ENCODE measurements at places on chromosomes 2 and 18.

DNA sequence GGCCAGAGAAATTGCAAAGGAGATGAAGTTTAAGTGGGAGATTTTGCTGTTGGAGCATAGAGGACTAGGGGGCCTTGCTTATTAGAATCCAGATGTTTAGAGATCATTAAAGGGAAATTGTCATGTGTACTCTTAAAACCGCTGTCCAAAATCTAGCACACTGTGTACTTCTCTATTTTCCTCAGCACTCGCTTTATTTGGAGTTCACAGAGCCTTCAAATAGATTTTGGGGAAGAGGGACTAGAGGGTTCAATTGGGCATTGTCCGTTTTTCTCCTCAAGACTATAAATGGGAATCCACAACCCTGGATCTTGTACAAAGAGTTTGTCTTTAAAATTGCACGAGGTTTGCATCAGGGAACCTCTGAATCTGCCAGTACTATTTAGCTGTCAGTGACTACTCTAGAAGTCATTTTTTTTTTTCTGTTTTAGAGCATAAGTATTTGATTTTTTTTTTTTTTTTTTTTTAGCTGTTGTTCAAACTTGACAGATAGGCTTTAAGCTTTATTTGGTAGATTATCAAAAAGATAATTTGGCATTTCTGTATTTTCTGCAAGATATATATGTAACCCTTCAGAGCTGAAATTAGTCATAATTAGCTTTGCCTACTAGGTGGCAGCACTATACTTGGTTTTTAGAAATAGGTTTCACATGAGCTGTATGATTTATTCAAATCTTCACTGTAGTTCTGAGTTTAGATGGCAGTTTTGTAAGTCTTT, 14.2 kb downstream of the PMS1 start:
- DNase-seq: no peak

- no peak for DNase-seq
Measured at GRCh38 chr2:207123776-207124391, 41.9 kb downstream of the KLF7 start.

DNA sequence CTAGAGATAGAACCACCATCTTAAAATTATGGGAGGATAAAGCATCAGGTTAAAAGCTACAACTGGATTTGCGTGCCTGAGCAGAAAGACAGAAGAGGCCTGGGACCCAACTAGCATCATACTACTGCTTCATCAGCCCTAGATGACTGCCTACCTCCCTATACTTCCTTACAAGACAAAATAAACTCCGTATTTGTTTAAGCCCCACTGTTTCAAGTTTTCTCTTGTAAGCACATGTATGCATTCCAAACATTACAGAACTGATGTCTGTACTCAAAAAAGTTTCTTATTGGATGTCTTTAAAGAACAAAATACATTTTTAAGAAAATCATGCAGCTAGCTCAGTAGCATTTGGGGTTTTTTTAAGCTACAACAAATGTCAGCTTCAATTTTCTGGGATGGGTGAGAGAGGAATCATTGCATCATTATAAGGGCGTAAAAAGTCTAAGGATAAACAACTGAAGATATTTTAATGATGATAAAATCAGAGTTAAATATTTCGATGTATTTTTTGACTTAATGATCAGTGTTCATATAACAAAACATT, 213.1 kb downstream of the EXOC6B start:
- no peak for DNase-seq

- no peak for DNase-seq
Measured at GRCh38 chr2:36727550-36727949, 31.0 kb downstream of the VIT start.

DNA sequence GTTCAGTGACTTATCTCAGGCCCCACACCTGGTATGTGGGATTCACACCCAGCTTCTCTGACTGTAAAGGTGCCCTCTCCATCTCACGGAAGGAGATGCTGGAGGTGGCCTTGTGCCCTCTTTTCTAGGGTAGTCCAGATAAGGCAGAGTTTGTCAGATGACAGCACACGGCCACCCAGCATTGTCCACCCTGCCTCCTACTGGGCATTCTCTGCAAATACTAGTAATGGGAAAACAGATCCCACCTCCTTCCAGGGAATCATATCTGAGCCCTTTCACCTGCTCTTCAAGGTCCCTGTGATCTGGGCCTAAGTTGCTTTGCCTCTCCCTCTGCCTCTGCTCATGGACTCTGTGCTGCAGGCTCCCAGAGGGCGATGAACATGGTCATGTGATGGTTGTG, 214.7 kb downstream of the CLIP4 start:
- no peak for DNase-seq

DNA sequence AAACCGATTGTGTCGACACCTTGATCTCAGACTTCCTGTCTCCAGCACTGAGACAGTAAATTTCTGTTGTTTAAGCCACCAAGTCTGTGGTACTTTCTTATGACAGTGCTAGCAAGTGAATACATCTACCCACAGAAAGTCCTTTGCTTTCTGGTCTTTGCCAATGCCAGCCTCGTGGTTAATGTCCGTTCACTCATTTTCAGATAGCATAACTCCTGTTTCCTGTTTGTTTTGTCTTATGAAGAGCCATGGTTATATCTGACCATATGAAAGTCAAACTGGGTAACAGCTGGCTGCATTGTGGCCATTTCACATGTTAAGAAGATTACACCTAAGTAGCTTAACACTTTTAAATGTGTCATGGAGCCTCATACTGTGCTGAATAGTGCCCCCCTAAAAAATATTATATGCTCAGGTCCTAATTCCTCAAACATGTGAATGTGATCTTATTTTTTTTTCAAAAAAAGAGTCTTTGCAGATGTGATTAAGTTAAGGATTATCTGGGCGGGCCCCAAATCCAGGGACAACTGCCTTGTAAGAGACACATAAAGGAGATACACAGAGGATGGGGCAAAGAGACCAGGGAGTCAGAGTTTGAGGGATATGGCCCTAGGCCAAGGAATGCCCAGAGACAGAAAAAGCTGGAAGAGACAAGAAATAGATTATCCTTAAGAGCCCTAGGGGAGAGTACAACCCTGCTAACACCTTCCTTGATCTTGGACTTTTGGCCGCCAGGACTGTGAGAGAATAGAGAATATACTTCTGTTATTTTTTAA, 118.0 kb downstream of the KCNE4 start:
- DNase-seq: no peak

- no peak for DNase-seq
Measured at GRCh38 chr2:179594268-179595112, 266.9 kb downstream of the ZNF385B start.

DNA sequence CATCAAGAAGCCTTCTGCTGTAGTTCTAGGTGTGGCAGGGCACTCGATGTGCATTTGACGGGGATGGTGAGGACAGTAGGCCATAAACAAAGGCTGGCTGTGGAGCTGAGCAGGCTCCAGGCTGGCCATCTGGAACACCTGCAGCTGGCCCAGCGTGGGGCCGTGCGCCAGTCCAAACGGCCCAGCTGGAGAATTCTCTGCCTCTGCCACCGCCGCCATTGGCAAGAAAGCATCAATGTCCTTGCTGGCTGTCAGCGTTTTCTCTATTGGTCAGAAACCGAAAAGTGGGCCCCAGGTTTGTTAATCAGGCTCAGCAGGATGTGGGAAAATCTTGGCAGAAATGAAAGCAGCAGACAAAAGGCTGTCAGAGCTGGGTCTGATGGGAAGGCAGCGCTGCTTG, 24.0 kb upstream of the CTIF start:
- no peak for DNase-seq

GRCh38 chr2:124524155-124524915, 499.2 kb downstream of the CNTNAP5 start:
- no peak for DNase-seq

GRCh38 chr2:30074023-30074422, 72.8 kb upstream of the YPEL5 start:
- DNase-seq: no peak

GRCh38 chr2:240278661-240279060, 138.2 kb upstream of the OTOS start:
- no peak for DNase-seq

GRCh38 chr18:2985628-2986027, 27.3 kb downstream of the LPIN2 start:
- no peak for DNase-seq

DNA sequence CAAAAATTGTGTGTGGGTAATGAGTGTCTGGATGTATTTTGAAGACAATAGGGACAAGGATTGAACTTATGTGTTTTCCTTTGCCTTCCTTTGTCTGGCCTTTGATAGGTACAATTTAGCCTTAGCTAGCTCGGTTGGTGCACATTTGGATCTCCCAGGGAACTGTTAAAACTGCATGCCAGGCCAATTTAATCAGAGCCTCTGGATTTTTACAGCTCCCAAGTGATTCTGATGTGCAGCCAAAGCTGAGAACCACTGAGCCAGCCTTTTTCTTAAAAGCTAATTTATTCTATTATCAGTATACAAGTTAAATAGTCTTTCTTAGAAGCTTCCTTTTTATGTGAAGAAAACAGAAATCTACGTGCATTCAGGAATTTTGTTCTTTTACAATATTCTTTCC, 25.0 kb downstream of the PLEK start:
- no peak for DNase-seq

DNA sequence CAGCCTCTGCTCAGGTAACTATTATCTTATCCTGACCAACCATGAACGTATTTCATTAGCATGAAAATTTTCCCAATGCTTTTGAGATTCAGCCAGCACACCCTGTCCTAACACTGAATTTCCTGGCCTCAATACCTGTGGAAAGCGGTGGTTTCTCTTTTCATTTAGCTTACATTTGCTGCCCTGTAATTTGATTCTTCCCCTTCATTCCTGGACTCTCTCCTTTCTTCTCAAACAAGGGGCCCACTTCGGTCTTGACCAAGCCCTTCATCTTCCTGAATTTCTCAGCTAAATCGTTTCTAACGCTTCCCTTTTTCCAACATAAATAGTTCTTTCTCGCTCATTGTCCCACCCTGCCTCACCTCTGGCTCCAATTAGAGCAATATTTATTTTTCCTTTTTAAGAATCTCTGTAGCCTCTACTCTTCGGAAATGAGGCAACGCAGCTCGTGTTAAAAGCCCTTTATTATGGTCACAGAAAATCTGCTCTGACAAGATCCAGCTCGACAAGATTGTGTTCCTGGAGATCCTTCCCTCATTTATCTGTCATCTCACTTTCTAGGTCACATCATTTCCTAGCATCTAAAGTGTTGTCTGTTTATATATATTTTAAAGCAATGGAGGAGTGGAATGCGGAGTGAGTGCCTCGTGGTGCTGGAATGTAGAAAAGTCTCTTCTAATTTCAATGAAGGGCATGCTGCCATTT, 49.5 kb upstream of the BCL11A start:
- no peak for DNase-seq

- no peak for DNase-seq
Measured at GRCh38 chr2:200913654-200914053, 24.5 kb downstream of the NIF3L1 start.

GRCh38 chr2:121603185-121603584, 46.1 kb downstream of the CLASP1 start:
- DNase-seq: no peak

- no peak for DNase-seq
Measured at GRCh38 chr18:76458522-76459311, 36.3 kb downstream of the ZNF516 start.

GRCh38 chr2:28674713-28675068, 76.9 kb upstream of the PPP1CB start:
- DNase-seq: no peak

DNA sequence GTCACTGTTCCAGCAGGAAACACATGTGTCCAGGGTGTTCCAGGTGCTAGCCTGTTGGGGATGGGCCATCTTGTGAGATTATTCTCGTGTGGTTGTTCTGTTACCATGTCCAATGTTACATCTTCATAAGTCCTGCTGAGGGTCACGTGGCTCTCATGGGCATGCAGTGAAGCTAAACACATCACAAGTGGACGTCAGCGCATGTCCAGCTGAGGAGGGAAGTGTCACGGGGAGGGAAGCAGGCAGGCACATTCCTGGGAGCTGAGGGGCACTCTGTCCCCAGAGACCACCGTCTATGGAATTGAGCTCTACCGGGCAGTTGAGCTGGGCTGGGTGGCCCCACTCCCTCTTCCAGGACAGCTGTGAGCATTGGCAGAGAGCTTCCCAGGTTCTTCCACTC, 155.3 kb upstream of the TWIST2 start:
- DNase-seq: no peak

- no peak for DNase-seq
Measured at GRCh38 chr2:101753720-101754490, 56.4 kb downstream of the MAP4K4 start.

DNA sequence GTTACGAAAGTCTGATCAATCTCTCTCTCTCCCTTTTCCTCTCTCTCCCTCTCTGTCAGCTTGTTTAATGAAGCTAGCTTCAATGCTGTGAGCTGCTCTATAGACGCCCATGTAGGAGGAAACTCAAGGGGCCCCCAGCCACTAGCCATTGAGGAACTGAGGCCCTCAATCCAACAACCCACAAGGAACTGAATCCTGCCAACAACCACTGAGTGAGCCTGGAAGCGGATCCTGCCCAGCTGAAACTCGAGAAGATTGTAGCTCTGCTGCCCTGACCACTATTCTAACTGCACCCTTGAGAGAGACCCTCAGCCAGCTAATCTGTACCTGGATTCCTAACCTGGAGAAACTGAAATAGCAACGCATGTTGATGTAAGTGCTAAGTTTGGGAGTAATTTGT, 129.2 kb downstream of the BCL11A start:
- no peak for DNase-seq

DNA sequence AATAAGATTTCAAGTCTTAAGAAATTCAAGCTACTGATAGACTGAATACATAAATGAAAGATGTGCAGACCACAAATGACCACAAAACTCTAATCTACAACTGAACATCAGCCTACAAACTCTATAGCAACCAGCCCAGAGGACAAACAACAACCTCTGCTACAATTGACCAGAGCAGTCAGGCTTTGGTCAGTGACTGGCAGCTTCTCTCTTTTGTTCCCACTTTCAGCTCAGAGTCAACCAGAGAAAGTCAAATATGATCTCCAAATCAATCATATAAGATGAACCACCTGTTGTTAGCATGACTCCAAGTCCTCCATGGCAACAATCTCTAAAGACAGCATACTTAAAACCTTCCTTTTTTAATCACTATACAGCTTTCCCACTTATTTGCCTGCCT, 996.2 kb downstream of the SUCLG1 start:
- no peak for DNase-seq

All from activated CD8-positive, alpha-beta memory T cell treated with anti-CD3 and anti-CD28 coated beads for 4 hours (primary cell).